ENCODE measurements at places on chromosomes 1 and 21.

DNA sequence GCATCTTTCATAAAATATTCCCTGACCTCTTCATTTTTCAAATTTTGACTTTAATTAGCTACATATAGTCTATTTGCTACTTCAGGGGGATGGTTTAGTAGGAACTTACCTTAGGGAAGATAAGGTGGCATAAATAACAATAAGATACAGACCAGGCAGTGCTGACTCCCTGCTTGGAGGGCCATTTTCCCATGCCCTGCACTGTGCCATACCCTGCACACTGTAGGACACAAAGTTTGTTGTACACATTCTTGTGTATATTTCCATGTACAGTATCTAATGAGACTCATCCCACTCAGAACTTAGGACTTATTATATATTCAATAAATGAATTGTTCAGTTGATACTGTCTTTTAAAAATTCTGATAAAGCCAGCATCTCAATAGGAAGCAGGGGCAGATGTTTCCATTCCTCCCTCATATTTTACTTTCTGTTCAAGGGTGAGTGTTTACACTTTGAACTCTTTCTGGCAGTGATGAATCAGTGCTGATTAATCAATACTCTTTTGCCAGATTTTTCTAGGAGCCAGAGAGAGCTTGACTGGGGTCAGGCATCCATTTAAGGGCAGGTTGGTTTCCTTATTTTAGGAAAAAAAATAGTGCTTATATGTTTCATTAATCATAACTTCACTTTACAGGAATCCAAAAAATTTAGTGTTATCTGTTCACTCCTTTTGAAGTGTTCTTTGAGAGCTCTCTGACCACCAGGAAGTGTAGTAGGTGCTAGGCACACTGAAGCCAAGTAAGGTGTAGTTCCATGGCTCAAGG is 30.6 kb downstream of the MPZL1 start:
- no peak for DNase-seq

DNA sequence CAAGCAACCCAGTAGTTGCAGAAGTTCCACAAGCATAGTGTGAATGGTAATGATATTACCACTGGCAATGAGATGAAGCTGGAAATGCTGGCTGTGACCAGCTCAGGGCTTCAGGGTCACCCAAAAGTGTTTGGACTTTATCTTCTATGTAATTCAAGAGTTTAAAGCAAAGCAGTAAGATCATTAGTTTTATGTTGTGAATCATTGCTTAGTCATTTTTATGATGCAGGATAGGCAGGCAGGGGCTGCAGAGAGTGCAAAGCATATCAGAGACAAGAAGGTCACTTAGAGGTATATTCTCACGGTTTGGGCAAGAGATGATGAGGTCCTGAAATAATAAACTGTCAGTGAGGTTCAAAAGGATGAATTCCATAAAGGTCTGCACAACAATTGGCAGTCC is 147.4 kb downstream of the OLFM3 start:
- DNase-seq, result no peak

GRCh38 chr1:186443638-186444037 is 17.3 kb downstream of the PDC start:
- no peak for DNase-seq

DNA sequence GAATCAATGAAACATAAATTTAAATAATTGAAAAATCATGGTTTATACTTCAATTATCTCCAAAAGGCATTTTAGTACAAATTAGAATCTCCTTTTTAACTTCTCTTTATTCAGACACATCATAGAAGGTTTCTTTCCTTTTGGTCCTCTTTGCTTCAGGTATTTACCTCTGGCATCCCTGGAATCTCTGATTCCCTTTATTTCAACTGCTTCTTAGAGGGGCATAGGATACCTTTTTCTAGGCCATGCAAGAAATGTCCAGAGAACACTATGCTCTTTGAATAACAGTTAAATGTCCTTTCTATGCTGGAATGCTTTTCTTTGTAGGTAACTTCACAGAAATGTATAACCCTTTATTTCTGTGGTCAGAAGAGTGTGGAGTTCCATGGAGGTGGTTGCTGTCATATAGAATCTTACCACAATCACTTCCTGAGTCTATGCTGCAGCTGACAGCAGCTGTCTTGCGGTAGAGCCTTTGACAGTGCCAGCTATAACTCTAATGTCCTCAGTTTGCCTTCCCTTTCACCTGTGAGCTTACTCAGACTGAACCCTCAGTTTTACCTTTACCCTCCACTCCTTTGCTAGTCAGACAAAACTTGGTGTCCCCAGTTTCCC is 8.6 kb downstream of the LAMC2 start:
- DNase-seq, result no peak

DNA sequence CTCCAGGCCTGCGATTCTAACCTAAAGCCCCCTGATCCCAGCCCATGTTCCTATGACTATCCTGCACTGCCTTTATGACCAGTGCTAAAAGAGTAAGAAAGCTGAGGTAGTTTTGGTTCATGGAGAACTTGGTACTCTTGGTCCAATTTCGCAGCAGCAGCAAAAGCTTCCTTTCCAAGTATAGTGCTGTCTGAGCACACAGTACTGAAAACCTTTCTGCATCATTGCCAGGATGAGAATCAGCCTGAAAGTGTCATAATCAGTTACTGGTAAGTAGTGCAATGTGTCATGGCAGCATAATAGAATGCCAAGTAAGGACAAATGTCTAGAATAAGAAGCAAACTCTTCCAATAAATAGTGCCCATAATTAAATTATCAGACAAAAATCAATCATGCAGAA is 889.6 kb upstream of the ADGRL4 start:
- DNase-seq, result no peak

All from NCI-H1694 treated with DMSO at 0.1 percent for 48 hours (cell line).